Activated T-cell treated with anti-CD3 and anti-CD28 coated beads, Interleukin-2, amount 50 U/mL, for 72 hours (primary cell): ENCODE measurements at places on chromosomes 12 and 14. TPM values are rescaled to one million over a fixed set of nuclear protein-coding genes. Genes with fewer than 3 reads are reported as not detected.

DNA sequence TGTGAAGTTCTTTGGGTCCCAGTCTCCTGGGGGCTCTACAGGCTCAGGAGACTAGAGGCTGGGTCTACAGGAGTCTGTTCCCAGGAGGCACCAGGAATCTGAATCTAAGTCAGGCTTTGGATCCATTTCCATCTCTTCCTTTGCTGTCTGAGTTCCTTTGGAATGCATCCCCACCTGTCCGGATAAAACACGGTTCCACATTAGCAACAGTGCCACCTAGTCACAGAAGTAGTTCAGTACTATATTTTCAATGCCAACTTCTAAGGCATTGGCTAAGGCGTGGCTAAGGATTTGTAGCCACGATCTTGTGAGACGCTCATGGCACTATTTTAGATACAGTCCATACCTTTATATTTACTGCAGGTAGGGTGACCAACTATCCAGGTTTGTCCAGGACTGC lies 15.1 kb downstream of the ZC2HC1C start:
- DNase-seq, result no peak

GRCh38 chr12:52918351-52918750 lies 13.5 kb upstream of the KRT8 start:
- no peak for DNase-seq

DNA sequence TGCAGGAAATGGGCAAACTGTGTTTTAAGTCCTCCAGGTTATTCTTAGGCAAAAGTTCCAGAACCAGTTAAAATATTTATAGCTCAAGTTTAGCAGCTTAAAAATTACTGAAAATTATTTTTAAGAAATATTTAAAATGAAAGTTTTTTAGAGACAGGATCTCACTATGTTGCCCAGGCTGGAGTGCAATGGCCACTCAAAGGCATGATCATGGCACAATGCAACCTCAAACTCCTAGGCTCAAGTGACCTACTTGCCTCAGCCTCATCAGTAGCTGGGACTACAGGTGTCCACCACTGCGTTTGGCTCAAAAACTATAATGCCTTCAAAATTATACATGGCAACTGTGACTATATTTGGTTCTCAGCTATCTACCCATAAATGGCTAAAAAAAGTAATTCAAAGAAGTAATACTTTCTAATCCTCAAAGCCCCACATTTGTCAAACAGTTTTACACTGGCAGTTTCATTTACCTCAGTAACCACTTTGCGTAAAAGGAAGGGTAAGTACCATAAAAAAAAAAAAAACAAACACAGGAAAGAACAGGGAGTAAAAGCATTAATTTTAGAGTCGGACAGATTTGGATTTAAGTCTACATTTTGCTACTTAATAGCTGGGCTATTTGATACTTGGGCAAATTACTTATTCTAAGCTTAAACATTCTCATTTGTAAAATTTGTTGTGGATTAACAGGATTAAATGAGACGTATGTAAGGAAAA lies 9.2 kb downstream of the KLHL28 start:
- no peak for DNase-seq

DNA sequence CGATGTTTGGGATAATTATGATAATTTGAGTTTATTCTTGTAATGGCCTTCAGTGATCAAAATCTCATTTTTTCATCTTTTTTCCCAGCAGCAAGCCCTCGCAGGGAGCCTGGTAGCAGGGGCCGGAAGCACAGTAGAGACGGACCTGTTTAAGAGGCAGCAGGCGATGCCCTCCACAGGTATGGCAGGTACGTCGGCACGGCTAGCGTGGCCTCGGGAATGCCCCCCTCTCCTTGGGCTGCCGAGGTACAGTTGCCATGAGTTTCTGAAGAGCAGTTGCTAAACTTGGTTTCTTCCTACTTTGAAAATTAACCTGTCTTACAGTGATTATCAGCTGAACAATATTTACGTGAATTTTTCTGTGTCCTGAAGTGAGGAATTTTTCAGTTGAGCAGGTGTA lies 29.9 kb downstream of the EP400 start:
- no peak for DNase-seq

- no peak for DNase-seq
Measured at GRCh38 chr12:51901121-51901817, 6.0 kb upstream of the ACVRL1 start.

GRCh38 chr14:34450958-34451357 lies 11.1 kb downstream of the SPTSSA start:
- no peak for DNase-seq

GRCh38 chr14:101960225-101960624 lies 4.1 kb upstream of the DYNC1H1 start:
- peak; percentile 62 for DNase-seq

DNA sequence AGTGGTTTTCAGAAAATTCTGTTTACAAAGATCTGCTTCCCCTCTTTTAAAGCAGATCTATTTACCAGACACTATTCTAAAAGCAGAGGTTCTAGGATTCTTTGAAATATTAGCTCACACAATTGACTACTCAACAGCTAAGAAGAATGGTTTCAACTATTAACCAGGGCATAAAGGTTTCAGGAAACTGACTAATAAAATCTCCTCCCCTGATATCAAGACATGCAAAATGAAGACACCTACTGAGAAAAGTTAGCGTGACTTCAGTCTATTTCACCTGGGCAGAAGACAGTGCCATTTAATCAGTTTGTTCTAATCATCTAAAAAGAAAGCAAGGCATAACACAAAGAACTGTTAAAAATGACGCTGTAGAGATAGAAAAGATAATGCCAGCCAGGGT lies 22.2 kb downstream of the DAD1 start:
- no peak for DNase-seq

TSPAN19 gene
- not detected for total RNA-seq

CD163L1 gene
- total RNA-seq, result not detected

DNA sequence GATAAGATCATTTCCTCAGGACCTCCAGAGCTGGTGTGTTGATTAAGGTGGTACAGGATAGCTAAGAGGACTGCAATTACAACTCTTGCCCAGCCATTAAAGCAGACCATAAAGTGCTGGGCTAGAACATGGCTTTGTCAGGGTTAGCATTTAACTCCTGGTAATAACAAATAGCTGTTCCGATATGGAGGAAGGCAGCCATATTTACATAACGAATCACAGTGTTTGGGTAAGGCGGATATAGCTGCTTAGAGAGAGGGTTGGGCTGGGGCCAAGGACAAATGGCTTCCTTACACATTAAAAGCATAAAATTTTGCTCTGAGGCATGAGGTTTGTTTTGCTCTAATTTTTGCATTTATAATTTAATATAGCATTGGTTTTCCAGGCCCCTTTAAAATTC lies 297.7 kb upstream of the DDHD1 start:
- DNase-seq, result no peak

MYF6 gene
- not detected for total RNA-seq

DNA sequence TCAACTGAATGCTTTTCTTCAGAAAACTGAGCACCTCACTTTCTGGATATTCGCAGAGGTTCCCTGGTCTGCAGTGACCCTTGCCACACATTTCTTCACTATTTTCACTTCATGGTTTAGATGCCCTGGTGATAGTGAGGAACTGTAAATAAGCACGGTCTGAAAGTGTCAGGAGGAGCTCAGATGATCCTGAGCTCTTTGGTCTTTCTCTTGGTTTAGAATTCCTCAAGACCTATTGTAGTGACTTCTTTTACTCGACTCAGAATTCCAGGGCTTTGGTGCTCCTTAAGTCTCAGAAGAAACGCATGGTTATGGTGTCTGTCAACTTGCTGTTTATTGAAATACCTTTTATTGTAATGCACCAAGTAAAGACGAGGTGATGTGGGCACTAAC lies 84.0 kb downstream of the SAMD4A start:
- no peak for DNase-seq

- no peak for DNase-seq
Measured at GRCh38 chr14:61768240-61768639, 6.0 kb downstream of the SNAPC1 start.

DNA sequence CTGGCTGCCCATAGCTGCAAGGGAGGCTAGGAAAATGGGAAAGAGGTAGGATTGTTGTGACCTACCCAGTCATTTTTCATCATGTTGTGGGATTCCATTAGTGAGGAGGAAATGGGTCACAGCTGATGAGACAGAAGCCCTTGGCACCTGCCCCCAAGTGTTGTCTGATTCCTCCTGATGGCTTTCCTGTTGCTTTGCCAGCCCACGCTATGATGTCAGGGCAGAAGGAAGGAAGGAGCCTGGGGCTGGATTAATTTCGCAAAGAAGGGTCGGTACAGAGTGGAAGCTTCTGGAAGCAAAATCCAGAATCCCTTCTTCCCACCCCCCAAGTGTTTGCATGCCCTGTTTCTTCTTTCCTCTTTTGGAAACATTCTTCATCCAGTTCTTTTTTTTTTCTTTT lies 8.7 kb downstream of the OTUB2 start:
- no peak for DNase-seq

ABCC9 gene
- total RNA-seq, result 0.19 TPM

RHOJ gene
- total RNA-seq, result not detected

KLHDC1 gene
- 5.1 TPM for total RNA-seq

GRCh38 chr12:56258820-56259183 lies 618 bp upstream of the ANKRD52 start:
- DNase-seq, result no peak

- DNase-seq, result no peak
Measured at GRCh38 chr12:42208574-42208973, 29.5 kb downstream of the YAF2 start.

RNF212B gene
- total RNA-seq, result not detected

CNTN1 gene
- total RNA-seq, result not detected

- DNase-seq, result no peak
Measured at GRCh38 chr14:34680806-34681479, 33.5 kb downstream of the CFL2 start.

GRCh38 chr12:90287585-90287984 lies 578.9 kb upstream of the ATP2B1 start:
- no peak for DNase-seq

- DNase-seq, result no peak
Measured at GRCh38 chr14:68103853-68104252, 284.3 kb downstream of the RAD51B start.

- no peak for DNase-seq
Measured at GRCh38 chr14:103692159-103692558, 23.1 kb downstream of the XRCC3 start.

- DNase-seq, result no peak
Measured at GRCh38 chr12:116143909-116144308, 133.6 kb downstream of the MED13L start.

MLXIP gene
- 17.1 TPM for total RNA-seq

DNA sequence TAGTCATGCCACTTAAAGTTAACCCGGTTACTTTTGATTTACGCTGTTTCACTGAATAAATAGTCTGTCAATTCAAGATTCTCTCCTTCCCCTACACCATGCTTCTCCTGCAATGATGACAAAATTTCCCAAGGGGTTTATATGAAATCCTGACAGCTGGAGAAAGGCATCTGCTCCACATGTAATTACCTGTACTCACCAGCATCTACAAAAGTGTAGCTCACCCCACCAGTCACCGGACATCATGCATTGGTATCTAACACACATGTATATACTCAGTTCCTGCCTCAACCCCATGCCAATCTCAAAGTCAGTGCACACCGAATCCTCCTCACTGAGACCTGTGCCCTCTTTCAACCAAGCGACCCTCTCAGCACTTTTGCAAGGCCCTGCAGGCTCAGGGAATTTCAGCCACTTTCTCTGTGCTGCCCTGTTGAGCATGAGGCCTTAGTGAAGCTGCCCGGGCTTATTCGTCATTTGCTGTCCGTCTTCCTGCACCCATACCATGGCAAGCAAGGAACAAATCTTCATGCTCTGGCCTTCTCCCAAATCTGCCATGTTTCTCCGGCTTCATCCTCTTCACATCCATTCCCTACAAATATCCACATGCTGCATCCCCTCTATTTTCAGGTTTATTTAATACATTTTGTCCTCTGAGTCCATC lies 131.6 kb downstream of the SEC23A start:
- DNase-seq, result no peak

- DNase-seq, result no peak
Measured at GRCh38 chr12:1559676-1560091, 34.7 kb downstream of the FBXL14 start.

AQP6 gene
- not detected for total RNA-seq

CLEC9A gene
- not detected for total RNA-seq
